Right ventricle myocardium inferior (tissue), 1 donor: ENCODE measurements at places on chromosomes 2 and 18.
A peak's percentile ranks its signal among the peaks of the same experiment; 100 is the strongest.

DNA sequence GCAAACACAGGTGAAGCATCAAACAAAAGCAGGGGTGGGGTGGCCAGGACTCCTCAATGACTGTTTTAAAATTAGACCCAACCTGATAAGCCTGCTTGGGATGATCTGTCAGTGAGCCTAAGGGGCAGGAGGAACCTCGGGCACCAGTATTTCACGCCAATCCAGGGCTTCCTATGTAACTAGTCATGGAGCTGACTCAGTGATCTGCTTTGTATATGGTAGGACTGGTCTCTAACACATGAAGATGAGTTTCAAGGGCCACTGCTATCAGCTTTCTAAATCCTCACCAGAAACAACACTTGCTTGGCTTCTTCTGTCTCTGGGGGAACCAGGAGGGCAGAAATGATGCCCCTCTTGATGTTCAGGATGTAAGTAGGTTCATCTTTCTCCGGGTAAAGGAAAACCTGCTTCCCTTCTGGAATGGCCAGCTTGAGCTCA is 6.2 kb downstream of the APOB start:
- DNase-seq, result no peak

DNA sequence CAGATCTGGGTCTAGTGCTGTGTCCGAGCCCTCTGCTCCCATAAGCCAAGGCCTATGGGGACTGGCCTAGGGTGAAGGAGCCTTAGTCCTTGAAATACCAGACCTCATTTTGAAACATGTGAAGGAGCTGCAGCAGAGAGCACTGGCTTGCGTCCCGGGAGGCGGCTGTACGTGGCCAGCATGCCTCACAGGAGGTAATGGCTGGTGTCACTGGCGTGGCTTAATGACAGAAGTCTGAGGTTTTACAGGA is 72.7 kb upstream of the OTOS start:
- no peak for DNase-seq

GRCh38 chr2:95393901-95394300 is 8.6 kb upstream of the FAHD2A start:
- DNase-seq, result no peak

- DNase-seq, result no peak
Measured at GRCh38 chr2:111884592-111884964, 585 bp upstream of the ANAPC1 start.

DNA sequence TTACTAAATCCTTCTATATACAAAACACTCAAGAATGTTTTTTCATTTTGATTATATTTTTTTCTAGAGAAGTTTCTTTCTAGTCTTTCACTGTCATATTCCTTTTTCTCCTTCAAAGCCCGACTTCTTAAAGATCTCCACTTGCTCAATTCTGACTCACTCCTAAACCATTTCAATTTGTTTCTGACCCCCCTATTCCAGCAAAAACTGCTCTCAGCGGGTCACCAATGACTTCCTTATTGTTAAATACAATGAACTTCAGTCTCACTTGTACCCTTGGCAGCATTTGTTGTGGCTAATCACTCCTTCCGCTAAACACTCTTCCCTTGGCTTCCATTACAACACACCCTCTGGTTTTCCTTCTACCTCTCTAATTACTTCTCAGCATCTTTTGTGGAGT is 111.1 kb upstream of the RBBP8 start:
- no peak for DNase-seq

DNA sequence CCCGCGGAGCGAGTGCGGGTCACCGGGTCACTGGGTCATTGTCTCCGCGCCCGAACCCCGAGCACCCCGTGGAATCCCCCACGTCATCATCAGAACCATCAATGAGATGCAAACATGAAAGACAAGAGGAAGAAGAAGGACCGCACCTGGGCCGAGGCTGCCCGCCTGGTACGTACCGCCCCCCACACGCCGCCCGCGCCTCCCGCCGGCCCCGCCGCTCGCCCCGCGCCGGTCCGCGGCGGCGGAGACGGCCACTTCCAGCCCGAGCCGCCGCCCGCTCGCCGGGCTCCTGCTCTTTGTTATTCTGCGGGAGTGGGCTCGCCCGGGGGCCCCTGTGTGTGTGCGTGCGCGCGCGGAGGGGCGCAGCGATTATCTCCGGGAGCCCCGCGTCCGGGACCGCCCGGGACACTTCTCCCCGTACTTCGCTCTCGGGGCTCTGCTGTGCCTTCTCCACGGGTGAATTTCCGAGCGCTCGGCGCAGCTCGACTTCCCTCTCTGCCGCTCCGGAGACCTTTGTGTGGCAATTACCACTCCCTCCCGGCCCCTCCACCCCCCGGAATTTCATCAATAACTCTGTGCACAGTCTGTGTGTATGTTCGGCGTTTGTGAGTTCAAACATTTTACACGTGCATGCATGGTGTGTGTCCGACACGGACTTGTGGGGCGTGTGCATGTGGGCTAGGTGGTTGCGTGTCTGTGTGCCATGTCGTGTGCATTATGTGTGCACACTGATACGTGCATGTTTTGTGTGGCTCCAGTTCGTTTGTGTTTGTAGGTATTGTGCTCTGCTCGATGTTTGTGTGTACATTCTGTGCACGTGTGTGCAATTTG is 714 bp downstream of the ASXL3 start:
- peak; percentile 64 for DNase-seq

- DNase-seq, result no peak
Measured at GRCh38 chr2:44218771-44219170, 50.1 kb downstream of the PPM1B start.

DNA sequence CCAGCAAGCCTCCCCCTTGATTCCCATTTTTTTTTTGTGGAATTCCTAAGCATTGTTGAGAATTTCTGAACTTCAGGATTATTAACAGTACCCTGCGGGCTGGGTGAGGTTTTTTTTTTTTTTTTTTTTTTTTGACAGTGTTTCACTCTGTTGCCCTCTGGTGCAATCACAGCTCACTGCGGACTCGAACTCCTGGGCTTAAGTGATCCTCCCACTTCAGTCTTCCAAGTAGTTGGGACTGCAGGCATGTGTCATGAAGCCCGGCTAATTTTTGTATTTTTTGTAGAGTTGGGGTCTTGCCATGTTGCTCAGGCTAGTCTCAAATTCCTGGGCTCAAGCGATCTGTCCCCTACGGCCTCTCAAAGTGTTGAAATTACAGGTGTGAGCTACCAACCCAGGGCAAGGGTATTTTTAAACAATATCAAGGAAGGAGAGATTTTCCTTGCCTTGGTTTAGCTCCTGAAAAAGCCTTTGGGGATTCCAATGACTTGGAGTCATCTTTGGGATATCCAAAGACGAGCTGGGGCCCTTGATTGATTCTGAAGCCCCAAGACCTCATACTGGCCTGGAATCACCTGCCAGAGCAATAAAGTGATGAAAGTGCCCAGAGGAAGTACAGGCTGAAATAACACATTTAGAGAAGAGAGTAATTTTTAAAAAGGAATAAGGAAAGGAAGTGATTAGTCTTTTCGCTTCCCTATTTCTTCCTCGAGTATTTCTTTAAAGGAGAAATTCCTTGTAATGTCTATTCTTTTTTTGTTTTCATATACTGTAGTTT is 240.2 kb downstream of the TGIF1 start:
- DNase-seq, result no peak

DNA sequence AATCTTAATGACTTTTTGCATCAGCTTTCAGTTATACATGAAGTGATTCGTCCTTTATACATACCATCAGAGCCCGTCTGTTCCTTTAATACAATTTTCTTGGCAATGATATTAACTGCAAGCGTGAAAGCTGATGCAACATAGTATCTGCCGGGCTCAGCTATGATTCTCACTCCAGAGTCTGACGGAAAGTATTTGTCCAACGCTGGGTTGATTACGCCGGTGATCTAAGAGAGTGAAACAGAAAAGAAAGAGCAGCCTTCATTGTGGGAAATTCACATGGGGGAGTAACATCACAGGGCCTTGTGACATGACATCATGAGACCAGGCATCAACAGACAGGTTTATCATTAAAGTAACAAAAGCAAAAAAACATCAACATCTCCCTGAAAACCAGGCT is 6.2 kb downstream of the ODC1 start:
- no peak for DNase-seq

DNA sequence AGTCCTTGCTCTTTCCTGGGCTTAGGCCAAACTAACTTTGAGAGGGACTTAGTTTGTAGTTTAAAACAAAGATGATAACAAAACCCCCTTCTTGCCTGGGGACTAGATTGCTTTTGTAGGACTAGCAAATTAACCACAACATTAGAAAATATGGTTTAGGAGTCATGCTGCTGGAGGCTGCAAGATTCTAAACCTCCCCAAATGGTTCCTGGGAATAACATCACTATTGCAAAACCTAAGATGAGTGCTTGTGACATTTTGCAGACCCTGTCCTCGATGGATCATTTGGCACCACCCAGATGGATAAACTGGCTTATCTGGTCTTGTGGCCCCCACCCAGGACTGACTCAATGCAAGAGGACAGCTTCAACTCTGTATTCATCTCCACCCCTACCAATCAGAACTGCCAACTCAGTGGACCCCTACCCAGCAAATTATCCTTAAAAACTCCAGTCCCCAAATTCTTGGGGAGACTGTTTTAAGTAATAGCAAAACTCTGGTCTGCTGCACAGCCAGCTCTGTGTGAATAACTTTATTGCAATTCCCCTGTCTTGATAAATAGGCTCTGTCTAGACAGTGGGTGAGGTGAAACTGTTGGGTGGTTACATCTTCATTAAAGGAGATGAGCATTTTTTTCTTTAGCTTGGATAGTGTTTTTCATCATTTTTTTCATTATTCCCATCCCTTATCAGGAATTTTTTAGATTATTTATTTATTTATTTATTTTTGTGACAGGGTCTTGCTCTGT is 58.9 kb downstream of the SPTBN1 start:
- DNase-seq, result no peak

DNA sequence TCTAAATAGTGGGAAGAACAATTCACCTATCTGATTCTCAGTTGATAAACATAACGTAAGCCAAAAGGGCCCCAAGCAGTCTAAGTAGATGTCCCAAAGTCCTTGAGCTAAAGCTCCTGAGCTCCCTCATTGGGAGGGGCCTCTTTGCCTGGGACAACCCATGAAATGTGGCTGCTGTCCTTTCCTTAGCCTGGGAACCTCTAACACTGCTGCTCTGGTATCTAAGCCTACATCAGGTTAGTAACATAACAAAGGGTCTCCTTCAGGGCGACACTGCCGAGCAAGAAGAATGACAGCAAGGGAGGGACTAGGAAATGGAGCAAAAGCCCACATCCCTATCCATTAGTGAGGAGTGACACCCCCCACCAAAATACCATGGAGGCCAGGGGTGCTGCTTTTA is 98.3 kb downstream of the MAPRE2 start:
- DNase-seq, result no peak

GRCh38 chr2:109558076-109558882 is 55.5 kb downstream of the SEPTIN10 start:
- DNase-seq, result no peak

DNA sequence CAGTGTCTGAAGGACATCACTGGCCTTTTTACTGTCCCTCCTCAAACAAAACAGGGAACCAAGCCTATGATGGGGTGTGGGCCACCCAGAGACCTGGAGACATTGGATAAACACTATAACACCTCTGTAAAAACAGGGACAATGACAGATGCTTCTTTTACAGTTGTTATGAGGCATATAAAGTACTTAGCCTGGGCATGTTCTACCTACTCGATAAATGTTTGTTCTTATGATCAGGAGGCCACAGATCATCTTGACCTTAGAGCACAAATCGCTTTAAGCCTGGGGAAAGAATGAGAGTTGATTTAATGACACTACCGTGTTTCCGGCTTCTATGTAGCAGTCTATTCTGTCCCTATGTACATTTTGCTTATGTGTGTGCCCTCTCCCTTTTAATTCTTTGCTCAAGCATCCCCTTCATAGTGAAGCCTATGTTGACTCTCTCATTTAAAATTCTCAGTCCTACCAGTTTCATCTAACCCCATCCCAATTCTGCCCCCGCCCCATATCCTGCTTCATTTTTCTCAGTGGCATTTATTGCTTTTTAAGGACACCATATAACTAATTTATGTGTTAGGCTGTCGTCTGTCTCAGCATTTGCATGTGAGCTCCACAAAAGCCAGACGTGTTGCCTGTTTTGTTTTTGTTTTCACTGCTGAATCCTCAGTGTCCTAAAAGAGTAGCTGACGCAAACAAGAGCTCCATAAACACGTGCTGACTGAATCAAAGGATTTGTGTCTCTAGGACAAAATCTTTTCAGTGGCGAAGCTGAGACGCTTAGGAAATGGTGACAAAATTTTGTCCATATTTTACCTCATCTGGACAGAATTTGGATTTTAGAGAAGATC is 182.3 kb upstream of the ST6GAL2 start:
- DNase-seq, result no peak

- no peak for DNase-seq
Measured at GRCh38 chr2:239676716-239677452, 276.1 kb upstream of the HDAC4 start.

DNA sequence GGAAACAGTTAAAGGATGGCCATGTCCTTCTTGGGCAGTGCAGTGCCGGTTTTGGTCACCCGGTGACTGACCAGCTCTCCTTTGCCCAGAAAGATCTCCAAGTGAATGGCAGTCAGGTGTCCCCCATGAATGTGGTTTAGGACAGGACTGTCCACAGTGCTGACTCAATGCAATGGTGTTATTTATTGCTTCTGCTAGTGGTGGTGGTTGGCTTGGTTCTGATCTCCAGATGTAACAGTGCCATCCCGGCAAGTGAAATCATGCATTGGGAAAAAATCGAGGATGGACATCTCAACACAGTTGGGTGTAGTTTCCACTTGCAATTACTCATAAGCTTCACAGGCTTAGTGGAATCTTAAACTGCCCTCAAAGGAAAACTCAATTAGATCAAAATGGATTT is 81.9 kb downstream of the TGOLN2 start:
- DNase-seq, result no peak

DNA sequence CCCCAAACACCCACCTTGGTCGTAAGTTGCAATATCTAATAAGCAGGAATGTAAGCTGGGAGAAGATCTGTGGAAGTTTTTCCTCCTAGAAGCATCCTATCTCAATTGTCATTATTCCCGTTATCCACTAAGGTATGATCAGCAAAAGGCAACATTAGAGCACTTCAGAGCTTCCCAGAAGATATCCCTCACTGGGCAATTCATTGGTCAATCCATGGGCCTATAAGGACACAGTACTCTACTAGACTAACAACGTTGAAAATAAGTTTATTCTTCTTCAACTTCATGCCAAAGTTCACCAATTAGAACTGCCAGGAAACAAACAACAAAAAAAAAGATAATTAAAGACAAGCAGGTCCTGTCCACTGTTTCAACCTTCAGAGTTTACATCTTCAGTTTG is 433.0 kb upstream of the POU3F3 start:
- no peak for DNase-seq

GRCh38 chr18:36196238-36196995 is 9.1 kb downstream of the MOCOS start:
- DNase-seq, result no peak

- DNase-seq, result no peak
Measured at GRCh38 chr2:16653799-16654198, 11.8 kb downstream of the CYRIA start.

- DNase-seq, result no peak
Measured at GRCh38 chr18:75229437-75229836, 18.8 kb downstream of the TSHZ1 start.

GRCh38 chr2:9258953-9259399 is 52.4 kb downstream of the ASAP2 start:
- no peak for DNase-seq

DNA sequence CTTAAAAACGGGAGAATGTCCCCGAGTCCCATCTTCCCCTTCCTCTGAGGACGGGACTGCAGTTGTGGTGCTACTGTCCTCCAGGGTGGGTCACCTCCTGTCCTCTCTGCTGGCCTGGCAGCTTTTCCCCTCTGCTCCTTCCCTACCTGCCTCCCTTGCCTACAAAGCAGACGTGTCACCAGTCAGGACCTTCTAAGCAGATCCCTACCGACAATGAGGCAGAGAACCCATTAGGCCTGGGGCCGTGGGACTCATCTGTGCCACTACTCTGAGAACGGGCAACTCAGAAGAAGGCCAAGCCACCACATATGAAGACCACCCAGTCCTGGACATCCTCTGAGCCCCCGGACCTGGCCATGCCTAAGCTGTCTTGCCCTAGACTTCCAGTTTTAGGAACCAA is 103.0 kb upstream of the TEX51 start:
- no peak for DNase-seq
